ENCODE measurements at places on chromosomes 2 and 18.
A peak's percentile ranks its signal among the peaks of the same experiment; 100 is the strongest.

GRCh38 chr2:182694189-182694588 lies 21.9 kb upstream of the DNAJC10 start:
- no peak for DNase-seq

- no peak for DNase-seq
Measured at GRCh38 chr18:25998461-25998860, 92.0 kb downstream of the SS18 start.

DNA sequence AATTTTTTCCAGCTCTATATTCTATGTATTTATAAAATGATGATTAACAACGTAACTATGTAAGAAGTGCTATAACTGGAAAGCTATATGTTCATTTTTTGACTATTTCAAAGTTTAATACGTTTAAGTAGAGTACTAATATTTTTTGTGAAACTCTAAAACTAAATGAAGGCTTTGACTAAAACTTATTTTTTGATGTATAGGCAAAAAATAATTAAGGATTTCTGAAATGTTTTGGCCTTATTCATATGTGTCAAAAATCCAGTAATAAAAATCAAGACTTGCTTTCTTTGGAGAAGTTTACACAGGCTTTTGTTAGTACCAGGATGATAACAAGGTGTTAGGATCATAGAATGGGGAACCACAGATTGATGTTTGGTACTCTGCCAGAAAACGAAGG lies 58.2 kb upstream of the ZEB2 start:
- DNase-seq, result no peak

DNA sequence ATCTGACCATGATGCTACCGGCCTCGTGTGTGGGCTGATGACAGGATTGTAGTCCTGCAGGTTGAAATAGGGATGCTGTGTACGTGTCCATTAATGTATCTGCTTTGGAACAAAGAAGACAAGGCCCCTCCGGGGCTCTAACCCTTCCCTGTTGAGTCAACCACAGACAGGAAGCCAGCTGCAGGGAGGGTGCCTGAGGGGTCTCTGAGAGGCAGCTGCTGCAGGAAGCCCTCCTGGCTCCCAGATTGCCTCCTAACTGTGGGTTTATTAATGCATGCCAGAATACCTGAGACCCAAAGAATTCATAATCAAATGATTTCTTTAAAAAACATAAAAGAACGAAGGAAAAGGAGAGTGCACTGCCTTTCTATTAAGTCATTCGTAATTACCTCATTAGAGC lies 140.4 kb downstream of the CELF4 start:
- no peak for DNase-seq

DNA sequence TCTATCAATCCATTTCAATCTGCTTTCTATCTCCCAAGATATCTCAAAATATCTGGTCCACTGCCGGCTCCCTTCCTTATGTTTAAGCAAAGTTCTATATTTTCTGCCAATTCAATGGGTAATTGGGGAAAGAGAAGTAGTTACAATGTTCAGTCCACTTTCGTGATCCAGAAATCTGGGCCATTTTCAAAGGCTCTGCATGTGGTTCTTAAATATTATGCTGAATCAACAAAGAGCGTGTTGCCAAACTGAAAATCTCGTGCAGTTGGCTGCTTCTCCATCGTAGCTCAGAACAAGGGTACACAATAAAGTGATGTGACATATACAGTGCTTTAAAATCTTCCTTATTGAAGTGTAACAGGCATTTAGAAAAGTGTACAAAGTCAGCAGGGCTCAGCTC lies 863.1 kb downstream of the RNF144A start:
- no peak for DNase-seq

- DNase-seq, result no peak
Measured at GRCh38 chr2:128323555-128323931, 4.9 kb upstream of the HS6ST1 start.

DNA sequence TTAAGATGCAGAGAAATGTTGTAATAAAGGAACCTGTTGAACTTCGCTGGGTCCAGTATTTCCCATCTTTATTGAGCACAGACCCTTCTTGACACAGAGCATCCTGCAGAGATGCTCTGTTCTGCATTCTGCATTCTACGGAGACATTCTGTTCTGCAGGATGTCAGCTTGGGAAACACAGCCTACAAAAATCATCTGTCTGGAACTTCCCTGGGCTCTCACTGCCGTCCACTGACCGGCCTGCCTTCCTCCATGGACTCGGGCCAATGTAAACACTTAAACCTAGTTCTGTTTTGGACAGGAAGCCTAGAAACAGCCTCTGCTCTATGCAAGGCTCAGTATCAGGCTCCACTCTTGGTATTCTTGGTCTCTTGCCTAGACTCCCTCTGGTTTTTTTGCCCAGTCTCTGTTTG lies 90.0 kb upstream of the PPP1CB start:
- DNase-seq, result no peak

DNA sequence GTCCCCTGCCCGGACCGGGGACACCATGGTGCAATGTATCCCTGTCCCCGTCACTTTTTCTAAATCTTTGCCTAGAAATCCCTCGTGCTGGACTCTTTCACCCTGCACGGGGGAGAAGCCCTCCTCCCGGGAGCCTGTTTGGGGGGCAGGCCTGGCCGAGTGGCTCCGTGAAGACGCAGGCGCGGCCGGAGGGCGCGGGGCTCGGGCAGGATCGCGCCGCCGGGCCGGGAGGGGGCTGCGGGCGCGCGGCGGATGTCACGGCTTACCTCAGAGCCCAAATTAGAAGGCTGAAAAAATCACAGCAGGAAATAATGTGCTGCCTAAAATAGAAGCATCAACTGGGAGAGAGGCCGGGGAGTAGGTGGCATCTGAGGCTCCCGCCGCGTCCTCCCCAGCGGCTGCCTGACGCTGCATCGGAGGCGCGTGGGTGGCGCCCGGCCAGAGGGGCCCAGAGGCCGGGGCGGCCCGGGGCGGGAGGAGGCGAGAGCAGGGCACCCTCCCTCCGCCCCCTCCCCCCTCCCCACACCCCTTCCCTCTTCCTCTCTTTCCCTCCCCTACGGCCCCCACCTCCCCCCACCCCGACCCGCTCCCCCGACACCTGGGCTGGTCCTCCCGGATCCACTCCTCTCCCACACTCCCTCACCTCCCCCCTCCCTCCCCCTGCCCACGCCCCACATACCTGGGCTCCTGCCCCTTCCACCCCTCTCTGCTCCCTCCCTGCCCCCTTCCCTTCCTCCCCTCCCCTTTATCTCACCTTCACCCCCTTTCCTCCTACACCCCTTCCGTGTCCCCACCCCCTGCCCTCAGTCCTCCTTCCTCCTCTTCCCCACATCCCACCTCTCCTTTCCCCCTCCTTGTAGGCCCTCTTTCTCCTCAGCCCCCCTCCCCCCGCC lies 51.9 kb downstream of the SLC4A1AP start:
- DNase-seq, result peak; percentile 33

GRCh38 chr18:59996370-59996966 lies 96.7 kb downstream of the PMAIP1 start:
- DNase-seq, result no peak

GRCh38 chr2:176096986-176097819 lies 2.4 kb upstream of the HOXD12 start:
- peak; percentile 55 for DNase-seq

DNA sequence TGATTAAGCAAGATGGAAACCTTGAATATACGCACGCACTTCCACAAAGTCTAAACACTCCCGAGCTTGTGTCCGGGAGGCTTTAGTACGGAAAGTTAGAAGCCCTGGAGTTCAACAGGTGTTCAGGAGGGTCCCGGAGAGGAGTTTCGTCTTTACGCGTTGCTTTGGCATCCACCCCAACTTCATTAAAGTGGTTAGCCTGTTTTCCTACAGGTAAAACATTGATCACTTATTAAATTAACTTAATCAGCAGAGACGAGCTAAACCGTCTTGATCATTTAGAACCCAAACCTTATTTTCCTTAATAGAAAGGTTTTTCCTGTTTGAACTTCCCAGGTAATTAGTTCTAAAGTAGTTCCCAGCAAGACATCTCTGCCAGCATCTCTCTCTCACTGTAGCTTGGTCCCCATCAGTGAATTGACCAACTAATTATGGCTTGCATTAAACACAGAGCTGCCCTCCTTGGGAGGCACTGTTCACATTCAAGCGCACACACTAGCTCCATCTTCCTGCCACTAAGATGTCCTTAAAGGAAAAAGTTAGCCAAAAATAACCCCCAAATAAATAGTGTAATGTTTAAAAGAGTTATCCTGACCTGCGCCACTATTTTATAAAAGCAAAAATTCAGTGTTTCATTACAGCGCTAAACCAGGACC lies 1.4 kb downstream of the NPAS2 start:
- DNase-seq, result no peak

DNA sequence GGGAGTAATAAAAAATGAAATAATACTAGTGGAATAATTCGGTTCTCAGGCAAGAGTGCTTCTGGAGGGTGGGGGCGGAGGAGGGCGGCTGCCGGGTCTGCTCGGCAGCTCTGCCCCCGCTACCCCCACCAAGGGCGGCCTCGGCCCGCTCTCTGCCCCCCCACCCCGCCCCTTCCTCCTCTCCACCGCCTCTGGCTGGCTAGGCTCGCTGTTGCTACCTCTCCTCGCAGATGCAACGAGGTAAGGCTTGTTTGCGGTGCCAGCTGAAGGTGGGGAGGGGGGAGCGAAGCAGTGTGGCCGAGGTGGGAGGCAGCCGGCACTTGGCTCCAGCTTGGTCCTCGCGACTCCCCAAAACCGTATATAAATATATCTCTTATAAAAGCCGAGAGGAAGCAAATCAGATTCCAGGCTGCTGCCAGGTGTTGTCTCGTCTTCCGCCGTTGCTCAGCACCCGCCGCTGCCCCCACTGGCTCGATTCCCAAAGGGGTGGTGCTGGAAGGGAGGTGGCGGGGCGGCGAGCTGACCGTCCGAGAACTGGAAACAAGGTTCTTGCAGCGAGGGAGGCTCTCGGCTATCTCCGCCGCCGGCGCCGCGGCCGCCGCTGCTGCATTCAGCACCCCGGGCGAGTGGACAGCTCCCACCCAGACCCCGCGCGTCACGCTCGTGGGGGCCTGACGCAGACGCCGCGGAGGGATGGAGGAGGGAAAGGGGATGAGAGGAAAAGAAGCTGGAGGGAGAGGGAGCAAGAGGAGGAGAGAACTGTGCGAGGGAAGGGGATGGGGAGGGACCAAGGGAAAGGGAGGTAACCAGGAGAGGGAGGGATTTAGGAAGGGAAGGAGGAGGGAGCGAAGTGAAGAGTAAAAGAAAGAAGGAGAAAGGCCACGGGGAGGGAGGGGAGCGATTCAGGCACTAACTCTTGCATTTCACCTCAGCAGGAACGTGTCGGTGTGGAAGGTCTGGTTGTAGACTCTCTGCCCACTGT lies at the start of gene MARCHF4:
Gene MARCHF4 (minus strand): TSS at position 763 of the 982 bp plus-strand sequence. CDS start 2,223 bp downstream, outside the sequence.
- DNase-seq, result peak; percentile 65

DNA sequence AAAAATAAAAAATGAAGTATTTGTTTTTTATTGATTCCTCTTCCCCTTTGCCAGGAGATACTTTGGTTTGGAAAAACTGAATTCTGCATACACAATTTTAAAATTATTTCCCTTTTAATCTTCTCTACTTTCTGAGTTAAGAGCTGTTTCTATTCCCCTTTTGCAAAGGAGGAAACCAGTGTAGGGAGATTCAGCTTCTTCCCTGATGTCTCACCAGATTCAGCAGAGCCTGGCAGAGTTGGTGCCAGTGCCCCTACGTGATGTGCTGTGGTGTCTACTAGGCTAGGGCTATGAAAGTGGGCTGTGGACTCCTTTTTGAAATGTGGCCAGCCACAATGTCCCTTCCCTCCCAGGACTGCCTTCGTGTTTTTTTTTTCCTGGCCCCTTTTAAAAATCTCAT lies 2.4 kb downstream of the RPE start:
- DNase-seq, result no peak

GRCh38 chr2:173058673-173059072 lies 17.0 kb upstream of the MAP3K20 start:
- DNase-seq, result no peak

GRCh38 chr2:237661270-237661669 lies 33.9 kb downstream of the LRRFIP1 start:
- no peak for DNase-seq

- DNase-seq, result no peak
Measured at GRCh38 chr2:142069251-142069888, 61.4 kb downstream of the LRP1B start.

GRCh38 chr2:207601774-207602173 lies 23.4 kb downstream of the METTL21A start:
- DNase-seq, result no peak

GRCh38 chr2:152542337-152542994 lies 174.8 kb downstream of the PRPF40A start:
- DNase-seq, result no peak

- no peak for DNase-seq
Measured at GRCh38 chr2:25885933-25886332, 7.6 kb upstream of the ASXL2 start.

DNA sequence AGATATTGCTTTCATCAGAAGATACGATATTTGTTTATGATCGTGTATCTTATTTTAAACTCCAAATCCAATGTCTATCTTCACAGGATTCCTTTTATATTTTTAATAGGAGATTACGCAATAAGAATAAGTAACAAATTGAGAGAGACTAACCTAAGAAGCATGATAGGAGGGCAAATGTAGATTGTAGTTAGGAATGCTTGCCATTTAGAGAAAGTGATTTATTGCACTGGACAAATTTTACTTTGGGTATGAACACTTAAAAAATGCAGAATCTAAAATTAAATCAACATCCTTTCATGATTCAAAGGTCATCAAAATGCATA lies 563.4 kb upstream of the POU3F3 start:
- DNase-seq, result no peak

GRCh38 chr2:220779931-220780330 lies 792.2 kb downstream of the EPHA4 start:
- no peak for DNase-seq

- no peak for DNase-seq
Measured at GRCh38 chr2:218615868-218616315, 8.2 kb downstream of the PLCD4 start.

DNA sequence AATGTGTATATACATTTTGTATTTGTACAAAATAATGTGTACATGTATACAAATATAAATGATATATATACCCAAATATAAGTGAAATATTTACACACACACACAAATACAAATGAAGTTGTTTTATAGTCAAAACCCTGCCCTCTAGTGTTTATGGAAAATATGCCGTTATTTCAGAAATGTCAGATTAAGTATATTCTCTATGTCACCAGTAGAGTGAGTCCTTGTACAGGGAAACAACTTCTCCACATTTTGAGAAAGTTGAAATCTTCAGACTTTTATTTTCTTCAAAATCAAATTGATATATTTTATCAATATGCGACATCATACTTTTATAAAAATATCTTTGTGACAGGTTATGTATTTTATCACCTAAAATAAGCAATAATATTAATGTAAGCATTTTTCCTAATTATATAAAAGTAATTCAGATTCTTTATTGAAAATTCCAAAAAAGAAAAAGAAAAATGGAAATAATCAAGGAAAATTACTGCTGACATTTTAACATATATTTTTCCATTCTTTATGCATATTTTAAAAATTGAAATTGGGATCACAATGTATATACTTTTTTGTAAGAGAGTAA lies 22.4 kb downstream of the ARL6IP6 start:
- no peak for DNase-seq

- DNase-seq, result no peak
Measured at GRCh38 chr2:115825912-115826311, 1383.5 kb downstream of the DPP10 start.

- no peak for DNase-seq
Measured at GRCh38 chr2:107808959-107809358, 17.7 kb upstream of the RGPD4 start.
